Muscle of arm (tissue), 14 donors: ENCODE measurements at places on chromosomes 6 and 20.

GRCh38 chr6:169069356-169069755, 184.3 kb downstream of the THBS2 start:
- no peak for DNase-seq

GRCh38 chr6:52352239-52353018, 9.5 kb upstream of the PAQR8 start:
- DNase-seq: no peak

- no peak for DNase-seq
Observed at GRCh38 chr20:41304002-41304401, 13.5 kb downstream of the ZHX3 start.

- no peak for DNase-seq
Observed at GRCh38 chr6:138336221-138336620, 41.5 kb upstream of the SMIM28 start.

DNA sequence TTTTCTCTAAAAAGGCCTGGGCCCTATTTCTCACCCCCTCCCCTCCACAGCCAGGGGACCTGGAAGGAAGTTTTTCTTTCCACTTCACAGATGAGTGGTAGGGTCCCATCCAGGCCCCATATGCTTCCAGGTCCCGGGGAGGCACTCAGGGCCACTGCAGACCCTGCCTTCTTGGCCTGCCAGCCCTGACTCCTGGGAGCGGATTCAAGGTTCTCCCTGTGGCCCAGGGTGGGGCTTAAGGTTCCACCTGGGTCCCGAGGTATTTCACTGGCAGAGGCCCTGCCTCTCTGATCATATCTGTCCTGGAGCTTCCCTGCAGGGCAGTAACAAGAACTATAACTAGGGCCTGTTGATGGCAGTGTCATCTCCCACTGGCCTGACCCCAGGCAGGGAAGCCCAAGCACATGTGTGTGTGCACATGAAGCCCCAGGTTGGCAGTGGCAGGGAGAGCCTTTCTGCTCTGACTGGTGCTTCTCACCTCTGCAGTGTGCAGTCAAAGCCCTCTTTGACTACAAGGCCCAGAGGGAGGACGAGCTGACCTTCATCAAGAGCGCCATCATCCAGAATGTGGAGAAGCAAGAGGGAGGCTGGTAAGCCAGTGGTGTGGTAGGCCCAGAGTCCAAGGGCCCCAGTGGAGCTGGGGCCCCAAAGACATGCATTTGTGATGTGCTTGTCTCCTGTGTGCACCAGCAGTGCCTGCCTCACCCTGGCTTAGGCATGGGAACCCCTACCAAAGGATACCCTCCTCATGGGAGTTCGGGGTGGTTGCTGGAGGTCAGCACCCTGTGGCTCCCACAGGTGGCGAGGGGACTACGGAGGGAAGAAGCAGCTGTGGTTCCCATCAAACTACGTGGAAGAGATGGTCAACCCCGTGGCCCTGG, 31.2 kb downstream of the PLCG1 start:
- no peak for DNase-seq

- DNase-seq: no peak
Observed at GRCh38 chr6:14058735-14059134, 58.8 kb upstream of the CD83 start.
